ENCODE measurements at places on chromosomes 1 and 21.

- DNase-seq = no peak
Measured at GRCh38 chr1:161921990-161922389, 101.7 kb downstream of the OLFML2B start.

DNA sequence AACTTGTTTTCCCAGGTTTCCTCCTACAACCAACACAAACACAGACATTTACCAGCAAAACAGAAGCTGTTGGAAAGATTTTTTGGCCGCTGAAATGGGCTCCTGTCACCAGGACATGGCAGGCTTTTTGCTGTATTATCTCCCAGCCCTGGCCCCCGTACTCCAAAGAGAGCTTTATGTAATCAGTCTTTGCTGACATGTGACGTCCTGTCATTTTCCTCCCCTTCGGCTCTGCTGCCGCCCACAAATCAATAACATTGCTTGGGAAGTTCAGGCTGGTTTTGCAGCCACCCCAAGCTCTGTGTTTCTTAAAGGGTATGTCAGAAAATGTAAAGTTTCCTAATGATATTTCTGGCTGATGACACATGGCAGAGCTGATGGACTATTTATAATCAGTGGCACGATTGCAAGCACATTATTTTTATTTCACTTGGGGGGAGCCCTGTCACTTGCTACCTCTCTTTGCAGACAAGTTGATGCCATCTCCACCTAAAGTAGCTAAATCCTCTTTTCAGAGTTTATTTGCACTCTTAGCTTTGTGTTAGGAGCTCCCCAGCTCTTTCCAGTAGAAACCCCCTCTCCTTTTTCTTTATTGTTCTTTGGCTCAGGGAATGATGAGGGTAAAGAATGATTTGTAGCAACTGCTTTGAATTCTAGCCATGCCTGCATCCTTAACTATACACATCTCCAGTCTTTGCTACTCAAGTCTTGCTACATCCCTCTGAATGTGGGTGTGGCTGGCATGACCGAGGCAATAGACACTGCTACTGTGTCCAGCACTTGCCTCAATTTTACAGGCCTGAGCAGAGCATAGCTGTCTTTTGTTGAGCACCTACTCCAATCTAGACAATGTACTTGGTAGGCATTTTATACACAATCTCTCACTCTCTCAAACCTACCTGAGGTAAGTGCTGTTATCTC is 67.3 kb downstream of the ELAVL4 start:
- DNase-seq = no peak

GRCh38 chr1:230573658-230574057 is 68.6 kb upstream of the COG2 start:
- DNase-seq = no peak

- no peak for DNase-seq
Measured at GRCh38 chr1:20382711-20383110, 92.0 kb downstream of the VWA5B1 start.

- no peak for DNase-seq
Measured at GRCh38 chr1:229857585-229857984, 209.5 kb upstream of the GALNT2 start.

GRCh38 chr1:1306661-1307260 is 969 bp downstream of the ACAP3 start:
- no peak for DNase-seq

DNA sequence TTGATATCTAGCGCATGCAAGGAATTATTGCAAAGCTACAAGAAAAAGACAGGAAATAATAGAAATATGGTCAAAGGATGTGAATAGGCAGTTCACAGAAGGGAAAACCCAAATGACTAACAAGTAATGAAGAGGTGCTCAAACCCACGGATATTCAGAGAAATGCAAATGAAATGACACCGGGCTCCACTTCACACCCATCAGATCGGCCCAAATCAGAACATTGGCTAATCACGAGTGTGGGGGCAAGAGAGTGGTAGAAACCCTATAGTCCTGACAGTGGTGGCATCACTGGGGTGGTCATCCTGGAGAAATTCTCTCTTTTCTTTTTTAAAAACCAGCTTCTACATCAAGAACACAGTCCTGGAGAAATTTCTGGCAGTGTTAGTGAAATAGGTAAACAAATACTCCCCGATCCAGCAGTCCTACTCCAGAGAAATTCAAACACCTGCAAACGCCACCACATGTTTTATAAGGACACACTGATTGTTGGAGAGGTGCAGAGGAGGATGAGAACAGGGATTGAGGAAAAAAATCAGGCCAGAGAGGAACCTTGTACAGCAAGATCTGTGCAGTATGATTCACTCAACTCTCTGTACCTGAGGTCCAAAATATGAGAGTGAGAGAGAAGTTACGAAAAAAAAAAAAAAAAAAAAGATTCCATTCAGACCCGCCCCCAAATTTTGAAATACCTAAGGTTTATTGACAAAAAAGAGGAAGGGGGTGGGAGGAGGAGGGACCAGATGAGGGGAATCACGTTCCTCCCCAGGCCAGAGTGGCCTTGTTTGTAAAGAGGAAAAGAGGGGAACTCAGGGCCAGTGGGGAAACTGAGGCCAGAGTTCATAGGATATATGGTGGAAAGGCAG is 9.2 kb upstream of the TNFRSF1B start:
- DNase-seq = no peak

GRCh38 chr1:52919723-52920483 is 1.6 kb downstream of the ECHDC2 start:
- DNase-seq = no peak

Measured in GM12892 (cell line).